ENCODE measurements at places on chromosomes 4 and X.

GRCh38 chr4:71020611-71021010 lies 27.2 kb downstream of the DCK start:
- DNase-seq = no peak

GRCh38 chr4:166965562-166965961 lies 268.7 kb downstream of the SPOCK3 start:
- no peak for DNase-seq

DNA sequence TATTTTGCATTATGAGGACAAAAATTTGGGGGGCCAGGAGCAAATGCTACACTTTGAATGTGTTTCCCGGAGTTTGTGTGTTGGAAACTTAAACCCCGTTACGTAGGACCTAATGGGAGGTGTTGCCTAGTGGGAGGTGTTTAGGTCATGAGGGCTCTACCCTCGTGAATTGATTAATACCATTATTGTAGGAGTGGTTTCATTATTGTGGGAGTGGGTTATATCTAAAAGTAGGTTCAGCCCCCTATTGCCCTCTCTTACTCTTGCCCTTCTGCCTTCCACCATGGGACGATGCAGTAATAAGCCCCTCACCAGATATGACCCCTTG lies 15.5 kb downstream of the UBA6 start:
- DNase-seq = no peak

DNA sequence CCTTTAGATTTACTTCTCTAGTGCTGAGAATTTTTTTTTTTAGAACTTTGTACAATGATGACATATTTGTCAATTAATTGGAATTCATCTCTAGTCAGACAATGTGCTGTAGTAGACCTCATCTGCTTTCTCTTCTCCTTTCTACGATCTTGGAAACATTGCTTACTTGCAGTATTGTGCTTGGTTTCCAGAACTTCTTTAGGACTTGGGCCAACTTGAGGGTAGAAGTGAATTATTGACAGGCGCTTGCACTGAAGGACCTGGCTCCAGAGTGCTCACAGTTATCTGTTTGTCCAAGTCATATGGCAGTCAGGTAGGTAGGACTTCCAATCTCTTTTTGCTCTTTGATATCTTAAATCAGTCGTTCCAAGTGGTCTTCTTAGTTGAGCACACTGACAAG lies 39.6 kb downstream of the FNIP2 start:
- DNase-seq = no peak

DNA sequence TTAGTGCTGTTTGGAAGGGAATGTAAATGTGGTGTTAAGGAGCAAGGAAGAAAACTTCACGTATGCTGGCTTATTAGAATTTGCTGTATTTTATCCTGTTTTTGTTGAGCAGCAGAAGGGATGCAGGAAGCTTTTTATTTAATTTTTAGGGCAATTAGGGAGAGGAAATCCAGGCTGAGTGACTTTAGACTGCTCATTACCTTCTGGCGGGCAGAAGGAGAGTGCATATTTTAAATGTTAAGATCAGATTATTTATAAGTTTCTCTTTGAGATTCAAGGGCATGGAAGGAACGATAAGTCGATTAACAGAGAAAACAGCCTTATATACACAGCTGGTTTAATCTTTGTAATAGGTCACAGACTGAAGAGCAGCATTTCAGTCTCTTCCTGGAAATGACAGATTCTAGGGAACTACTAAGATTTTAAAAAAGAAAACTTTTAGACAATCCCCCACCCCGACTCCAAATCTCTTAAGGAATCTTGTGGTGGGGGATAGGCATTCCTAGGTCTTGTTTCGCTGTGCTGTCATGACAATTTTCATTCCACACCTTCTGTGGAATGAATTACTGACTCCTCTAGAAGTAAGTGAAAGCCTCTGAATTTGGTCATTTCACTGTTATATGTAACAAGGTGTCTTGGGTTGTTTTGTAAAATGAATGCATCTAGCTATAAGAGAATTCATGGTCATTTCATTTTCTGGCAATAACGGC lies 402.5 kb downstream of the RAPGEF2 start:
- DNase-seq = no peak

DNA sequence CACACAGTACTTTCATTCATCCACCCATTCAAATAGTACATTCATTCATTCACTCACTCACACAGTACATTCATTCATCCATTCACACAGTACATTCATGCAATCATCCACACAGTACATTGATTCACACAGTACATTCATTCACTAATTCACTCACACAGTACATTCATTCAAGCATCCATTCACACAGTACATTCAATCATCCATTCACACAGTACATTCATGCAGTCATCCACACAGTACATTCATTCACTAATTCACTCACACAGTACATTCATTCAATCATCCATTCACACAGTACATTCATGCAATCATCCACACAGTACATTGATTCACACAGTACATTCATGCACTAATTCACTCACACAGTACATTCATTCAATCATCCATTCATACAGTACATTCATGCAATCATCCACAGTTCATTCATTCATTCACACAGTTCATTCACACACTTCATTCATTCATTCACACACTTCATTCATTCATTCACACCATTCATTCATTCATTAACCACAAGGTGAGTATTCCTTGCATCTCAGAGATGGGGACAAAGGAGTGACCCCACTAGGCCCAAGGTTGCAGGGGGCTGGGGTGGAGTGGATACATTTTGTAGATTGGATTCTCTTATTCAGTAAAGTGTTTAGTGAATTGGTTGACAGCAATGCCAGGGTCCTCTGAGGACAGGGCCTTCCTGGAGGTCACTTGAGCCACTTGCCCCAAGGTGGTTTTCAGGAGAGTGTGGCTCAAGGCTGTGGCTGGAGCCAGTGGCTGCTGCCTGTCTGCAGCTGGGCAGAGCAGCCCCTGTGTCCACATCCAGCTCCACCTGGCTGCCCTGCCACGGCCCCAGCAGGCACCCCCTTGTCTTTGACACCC lies 4.3 kb upstream of the SPON2 start:
- DNase-seq = no peak

GRCh38 chr4:31947101-31947500 lies 1226.9 kb downstream of the PCDH7 start:
- DNase-seq = no peak

DNA sequence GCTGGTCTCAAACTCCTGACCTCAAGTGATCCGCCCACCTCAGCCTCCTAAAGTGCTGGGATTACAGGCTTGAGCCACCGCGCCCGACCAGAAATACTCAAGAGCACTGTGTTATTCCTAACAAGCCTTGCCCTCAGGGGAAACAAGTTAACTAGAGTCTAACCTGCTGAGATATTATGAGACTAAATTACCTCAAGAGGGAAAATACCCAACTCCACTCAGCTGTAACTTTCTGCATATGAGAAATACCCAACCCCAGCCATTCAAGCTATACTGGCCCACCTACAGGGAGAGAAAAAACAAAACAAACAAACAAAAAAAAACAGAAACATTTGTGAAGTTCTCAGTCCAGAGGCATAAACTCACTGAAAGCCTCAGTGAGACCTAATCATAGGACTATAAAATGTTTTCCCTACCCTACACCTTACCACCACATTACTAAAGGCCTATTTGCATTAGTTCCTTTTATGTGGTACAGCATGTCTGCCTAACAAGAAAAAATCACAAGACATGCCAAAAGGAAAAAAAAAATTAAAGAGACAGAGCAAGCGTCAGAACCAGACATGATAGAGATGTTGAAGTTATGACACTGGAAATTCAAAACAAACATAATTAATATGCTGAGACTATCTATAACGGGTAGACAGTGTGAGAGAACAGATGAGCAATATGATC lies 876.0 kb downstream of the FSTL5 start:
- peak; percentile 35 for DNase-seq
